Activated CD4-positive, alpha-beta memory T cell treated with anti-CD3 and anti-CD28 coated beads for 36 hours (primary cell): ENCODE measurements at places on chromosomes 7 and 10. TPM values are rescaled to one million over a fixed set of nuclear protein-coding genes. Genes with fewer than 3 reads are reported as not detected.

- DNase-seq: no peak
- no peak overlapping the region for H3K4me3 ChIP-seq
- no peaks in the 10 kb centered on the region for H3K4me1 ChIP-seq
Measured at GRCh38 chr7:16210171-16210570, 211.2 kb downstream of the CRPPA start.

GRCh38 chr10:51257511-51258248 is 183.4 kb downstream of the PRKG1 start:
- no peak overlapping the region for H3K27ac ChIP-seq
- no peaks in the 10 kb centered on the region for H3K4me1 ChIP-seq
- no peak for DNase-seq
- no peak overlapping the region for H3K4me3 ChIP-seq
- H3K36me3 ChIP-seq: no peaks in the 10 kb centered on the region

DNA sequence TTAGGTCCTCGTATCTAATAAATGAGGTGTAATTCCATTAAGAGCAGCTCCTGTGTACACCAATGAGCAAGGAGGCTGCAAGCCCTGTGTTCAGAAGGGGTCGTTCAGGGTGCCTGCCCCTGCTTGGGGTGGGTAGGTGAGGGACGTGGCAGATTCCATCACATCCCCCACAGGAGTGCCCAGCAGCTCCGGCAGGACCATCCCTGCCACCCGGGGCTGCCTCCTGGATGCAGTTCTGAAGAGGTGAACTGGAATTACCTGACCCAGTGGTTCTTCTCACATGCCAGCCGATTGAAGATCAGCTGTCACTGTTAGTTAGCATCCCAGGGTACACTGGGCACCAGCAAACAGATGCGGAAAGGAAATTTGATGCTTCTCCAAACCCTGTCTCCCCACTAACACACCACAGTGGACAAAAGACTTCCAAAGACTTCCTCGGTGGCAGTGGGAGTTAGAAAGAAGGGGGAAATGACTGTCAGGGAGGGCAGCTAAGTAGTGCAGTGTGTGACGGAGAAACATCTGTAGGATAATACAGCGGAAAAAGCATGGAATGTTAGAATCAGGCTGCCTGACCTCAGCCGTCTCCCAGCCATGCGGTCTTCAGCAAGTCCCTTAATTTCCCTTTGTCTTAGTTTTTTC is 313.6 kb upstream of the ZMIZ1 start:
- DNase-seq: no peak
- peaks cover 23% of the 10 kb centered on the region for H3K27me3 ChIP-seq
- no peak overlapping the region for H3K27ac ChIP-seq

GRCh38 chr10:114479307-114479706 is 75.0 kb upstream of the AFAP1L2 start:
- H3K4me3 ChIP-seq: no peak overlapping the region
- peaks cover 2% of the 10 kb centered on the region for H3K36me3 ChIP-seq
- no peaks in the 10 kb centered on the region for H3K27me3 ChIP-seq

GRCh38 chr10:19843487-19843886 is 27.3 kb downstream of the PLXDC2 start:
- H3K4me3 ChIP-seq: no peak overlapping the region
- DNase-seq: no peak
- no peaks in the 10 kb centered on the region for H3K4me1 ChIP-seq
- no peaks in the 10 kb centered on the region for H3K36me3 ChIP-seq

Gene HOXA3
- not detected for total RNA-seq

Gene PFKFB3
- 70.6 TPM for total RNA-seq

Gene CDK5
- total RNA-seq: 14.1 TPM

Gene PRKG1
- total RNA-seq: not detected

Gene TMEM176B
- total RNA-seq: not detected
